Endothelial cell of umbilical vein (primary cell): ENCODE measurements at places on chromosomes 3 and 15. TPM values are rescaled to one million over a fixed set of nuclear protein-coding genes. Genes with fewer than 3 reads are reported as not detected.

GRCh38 chr3:128270559-128271492 lies 117.5 kb downstream of the EEFSEC start:
- no peak for DNase-seq
- H3K4me1 ChIP-seq: peaks cover 17% of the 10 kb centered on the region
- no peaks in the 10 kb centered on the region for H3K36me3 ChIP-seq
- no peak overlapping the region for H3K27ac ChIP-seq

DNA sequence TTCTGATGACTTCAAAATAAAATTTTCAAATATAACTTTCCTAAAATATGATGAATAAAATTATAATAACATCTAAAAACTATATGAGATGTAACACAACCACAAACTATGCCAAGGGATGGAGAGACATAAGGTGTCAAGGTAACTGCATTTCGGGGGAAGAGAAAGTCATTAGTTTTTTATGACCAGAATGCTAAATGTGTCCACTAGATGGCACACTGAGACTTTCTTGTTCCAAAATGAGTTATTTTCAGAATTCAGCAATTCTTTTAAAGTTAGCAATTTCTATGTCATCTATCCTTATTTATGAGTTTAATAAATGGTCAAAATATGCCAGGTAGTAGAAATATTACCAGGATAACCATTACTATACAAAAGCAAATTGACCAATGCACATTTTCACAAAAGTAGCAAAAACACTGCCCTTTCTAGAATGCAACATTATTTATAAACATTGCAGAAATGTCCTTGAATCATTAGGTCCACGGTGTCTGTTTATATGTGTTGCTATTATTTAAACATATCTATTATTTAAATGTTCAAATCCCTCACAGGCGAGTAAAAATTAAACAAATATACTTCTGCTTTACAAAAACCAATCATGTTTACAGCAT lies 374.2 kb downstream of the PLCL2 start:
- no peaks in the 10 kb centered on the region for H3K27me3 ChIP-seq
- peak; percentile 51 for DNase-seq
- H3K36me3 ChIP-seq: no peaks in the 10 kb centered on the region

CACNA2D2 gene
- not detected in 2 replicates for total RNA-seq

GRCh38 chr15:80611543-80612080 lies 83.5 kb upstream of the ABHD17C start:
- H3K4me1 ChIP-seq: peaks cover 23% of the 10 kb centered on the region
- H3K27me3 ChIP-seq: no peaks in the 10 kb centered on the region
- no peak for DNase-seq
- H3K4me3 ChIP-seq: no peak overlapping the region
- no peak overlapping the region for H3K27ac ChIP-seq

KIF7 gene
- 11.3 and 13.1 TPM in 2 replicates for total RNA-seq
